H1 (cell line): ENCODE measurements at places on chromosomes 13 and 19. TPM values are rescaled to one million over a fixed set of nuclear protein-coding genes. Genes with fewer than 3 reads are reported as not detected.

MYO1F gene
- total RNA-seq: 2.2 and 4.6 TPM in 2 replicates

PSG3 gene
- total RNA-seq: not detected in 2 replicates

DOCK6 gene
- total RNA-seq: 44.1 and 54.7 TPM in 2 replicates

- peaks cover 1% of the 10 kb centered on the region for H3K27me3 ChIP-seq
- no peak overlapping the region for H3K27ac ChIP-seq
- peaks cover 7% of the 10 kb centered on the region; the same call in 1 of the 2 replicates for H3K4me1 ChIP-seq
- H3K4me3 ChIP-seq: no peak overlapping the region
Observed at GRCh38 chr13:106503272-106503671, 32.2 kb downstream of the EFNB2 start.

GRCh38 chr19:49210108-49210900 is 52.7 kb downstream of the TRPM4 start:
- H3K4me3 ChIP-seq: peak overlapping the region; percentile 32
- H3K27ac ChIP-seq: peak overlapping the region; percentile 40; the same call in 1 of the 2 replicates
- DNase-seq: peak; percentile 97
- H3K27me3 ChIP-seq: no peaks in the 10 kb centered on the region

DNA sequence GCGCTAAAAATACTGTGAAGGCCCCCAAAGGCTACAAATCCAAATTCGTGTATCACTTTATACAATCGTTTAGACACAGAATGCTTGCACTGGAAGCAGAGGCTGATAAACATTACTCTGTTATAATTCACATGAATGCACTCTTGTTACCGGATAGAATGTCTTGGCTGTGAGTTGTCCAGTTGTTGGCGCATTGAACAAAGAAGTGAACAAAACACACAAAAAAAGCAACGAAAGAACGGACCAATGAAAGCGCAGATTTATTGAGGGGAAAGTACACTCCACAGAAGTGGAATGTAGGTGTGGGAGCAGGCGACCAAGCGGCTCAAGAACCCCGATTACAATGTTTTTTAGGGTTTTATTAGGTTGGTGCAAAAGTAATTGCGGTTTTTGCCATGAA is 529 bp upstream of the ZNF418 start:
- H3K36me3 ChIP-seq: peaks cover 6% of the 10 kb centered on the region; the same call in 1 of the 2 replicates
- DNase-seq: no peak
- H3K27ac ChIP-seq: no peak overlapping the region; the same call in 1 of the 2 replicates
- H3K4me3 ChIP-seq: no peak overlapping the region
- no peaks in the 10 kb centered on the region for H3K27me3 ChIP-seq
